ENCODE measurements at places on chromosomes 1 and 21. TPM values are rescaled to one million over a fixed set of nuclear protein-coding genes. Genes with fewer than 3 reads are reported as not detected.

The FOXD2 gene
- total RNA-seq: 0.35 TPM

The CCDC181 gene
- 0.32 TPM for total RNA-seq

GRCh38 chr1:56191369-56191768 is 388.0 kb downstream of the PLPP3 start:
- no peak for DNase-seq

GRCh38 chr1:116495535-116495934 is 75.3 kb downstream of the CD58 start:
- DNase-seq: no peak

The GUCA2B gene
- total RNA-seq: not detected

GRCh38 chr1:109547463-109548320 is 723 bp upstream of the GNAI3 start:
- DNase-seq: no peak

DNA sequence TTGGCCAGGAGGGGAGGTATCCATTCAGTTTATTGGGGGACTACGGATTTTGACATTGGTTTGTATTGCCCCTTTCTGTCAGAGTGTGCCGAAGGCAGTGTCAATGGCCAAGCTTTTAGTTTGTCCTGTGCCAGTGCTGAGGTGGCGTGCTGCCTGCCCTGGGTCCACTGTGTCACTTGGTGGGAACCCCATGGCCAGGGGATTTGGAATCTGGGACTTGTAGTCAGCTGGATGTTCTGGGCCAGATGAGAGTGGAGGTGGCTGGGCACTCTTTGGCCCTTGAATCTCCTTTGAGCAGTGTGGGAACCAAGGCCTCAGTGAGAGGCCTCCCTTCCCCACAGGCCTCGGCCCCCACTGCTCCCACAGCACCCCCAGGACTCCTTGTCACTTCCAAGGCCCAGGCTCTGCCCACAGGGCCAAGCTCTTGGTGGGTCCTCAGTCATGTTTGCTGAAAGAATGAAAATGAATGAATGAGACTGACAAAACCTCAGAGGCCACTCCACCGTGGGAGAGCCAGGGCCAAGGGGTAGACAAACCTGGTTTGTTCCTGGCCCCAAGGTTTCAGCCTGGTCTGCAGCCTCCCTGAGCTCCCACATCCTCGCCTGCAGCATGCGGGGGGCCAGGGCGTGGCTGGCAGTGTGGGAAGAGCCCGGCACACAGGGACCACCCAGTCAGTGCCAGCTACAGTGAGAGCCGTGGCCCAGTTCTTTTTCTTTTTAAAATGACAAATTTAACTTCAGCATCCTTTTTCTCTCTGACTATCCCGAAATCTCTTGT is 412.2 kb downstream of the MATN1 start:
- no peak for DNase-seq

Measured in upper lobe of right lung (tissue), 1 donor.